NCI-H460 (cell line): ENCODE measurements at places on chromosomes 7 and 10. TPM values are rescaled to one million over a fixed set of nuclear protein-coding genes. Genes with fewer than 3 reads are reported as not detected.

DNA sequence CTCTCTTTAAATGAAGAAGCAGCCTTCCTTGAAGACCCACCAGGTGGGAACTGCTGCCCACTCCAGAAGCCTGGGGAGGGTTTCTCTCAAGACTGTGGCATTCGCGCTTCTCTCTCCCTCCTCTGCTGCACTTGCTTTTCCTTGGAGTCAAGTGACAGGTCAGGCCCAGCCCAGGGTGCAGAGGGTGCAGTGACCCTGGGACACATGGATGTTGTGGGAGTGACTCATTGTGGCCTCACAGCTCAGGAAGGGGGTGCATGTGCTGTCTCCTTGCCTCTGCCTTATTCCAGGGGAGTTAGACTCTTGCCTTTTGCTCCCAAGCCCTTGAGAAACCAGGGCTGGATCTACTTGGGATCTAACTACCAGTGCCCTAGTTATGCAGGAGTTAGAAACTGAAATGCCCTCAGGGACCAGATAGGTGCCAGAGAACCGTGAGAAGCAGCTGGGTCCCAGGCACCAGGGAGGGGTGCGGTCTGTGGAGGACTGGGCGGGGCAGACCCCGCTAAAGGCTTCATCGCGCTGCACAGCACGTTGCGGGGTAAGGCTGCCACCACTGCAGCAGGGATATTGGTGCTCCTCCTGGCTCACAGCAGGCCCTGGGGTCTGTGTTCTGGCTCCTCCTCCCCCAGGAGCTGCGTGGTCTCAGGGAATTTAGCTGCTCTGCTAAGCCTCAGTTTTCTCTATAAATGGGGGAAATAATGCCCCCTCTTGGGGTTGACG is 11.4 kb downstream of the FAM241B start:
- no peak for DNase-seq

- DNase-seq: no peak
These were observed 51.3 kb upstream of the FAM180A start for GRCh38 chr7:135799881-135800280.

- no peak for DNase-seq
These were observed 243.6 kb downstream of the CHCHD3 start for GRCh38 chr7:132838313-132838712.

The FGF8 gene
- total RNA-seq: 0.37 TPM in 1 of 2 replicates, not detected in the other

DNA sequence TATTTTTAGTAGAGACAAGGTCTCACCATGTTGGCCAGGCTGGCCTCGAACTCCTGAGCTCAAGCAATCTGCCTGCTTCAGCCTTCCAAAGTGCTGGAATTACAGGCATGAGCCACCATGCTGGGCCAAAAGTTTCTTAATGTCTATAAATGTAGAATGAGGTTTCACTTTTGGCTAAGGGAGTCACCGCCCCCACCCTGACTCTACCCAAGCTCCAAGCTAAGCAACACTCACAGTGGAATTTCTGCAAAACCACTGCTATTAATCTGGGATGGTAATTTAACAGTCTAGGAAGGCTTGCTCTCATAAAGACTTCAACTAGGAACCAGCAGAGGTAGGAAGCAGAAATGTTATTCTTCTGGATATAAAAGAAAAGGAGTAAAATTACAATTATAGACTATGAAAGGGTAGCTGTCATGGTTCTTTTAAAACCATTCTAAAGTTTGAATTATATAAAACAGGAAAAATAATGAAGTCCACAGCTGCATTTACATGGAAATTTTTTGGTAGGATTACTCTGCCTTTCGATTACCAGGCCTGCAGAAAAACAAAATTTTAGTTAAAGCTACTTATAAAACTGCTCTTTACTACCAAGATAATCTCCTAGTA is 211.6 kb downstream of the SFMBT2 start:
- no peak for DNase-seq

GRCh38 chr7:32115831-32116230 is 45.6 kb upstream of the PDE1C start:
- peak; percentile 7 for DNase-seq
